Stimulated activated CD4-positive, alpha-beta T cell treated with anti-CD3 and anti-CD28 coated beads, TNF-alpha, amount 100 ng/mL, for 24 hours (primary cell): ENCODE measurements at places on chromosomes 3 and 15.

- DNase-seq, result no peak
Observed at GRCh38 chr3:30848087-30848779, 46.2 kb downstream of the GADL1 start.

DNA sequence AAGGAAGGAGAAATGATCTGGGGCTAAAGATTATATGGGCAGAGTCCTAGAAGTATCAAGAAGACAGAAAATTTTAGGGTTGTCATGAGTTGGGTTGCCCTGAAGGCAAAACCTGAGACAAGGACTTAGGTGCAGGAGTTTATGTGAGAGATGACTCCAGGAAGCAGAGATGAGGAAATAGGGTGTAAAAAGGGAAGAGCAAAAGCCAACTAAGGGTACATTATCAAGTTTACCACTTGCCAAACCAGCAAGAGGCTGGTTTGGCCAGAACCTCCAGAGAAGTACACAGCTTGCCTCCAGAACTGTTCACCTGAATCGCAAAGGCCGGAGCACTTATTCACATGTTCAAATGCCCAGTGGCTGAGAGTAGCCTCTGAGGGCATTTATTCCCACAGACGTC is 116.7 kb downstream of the FHIT start:
- no peak for DNase-seq

DNA sequence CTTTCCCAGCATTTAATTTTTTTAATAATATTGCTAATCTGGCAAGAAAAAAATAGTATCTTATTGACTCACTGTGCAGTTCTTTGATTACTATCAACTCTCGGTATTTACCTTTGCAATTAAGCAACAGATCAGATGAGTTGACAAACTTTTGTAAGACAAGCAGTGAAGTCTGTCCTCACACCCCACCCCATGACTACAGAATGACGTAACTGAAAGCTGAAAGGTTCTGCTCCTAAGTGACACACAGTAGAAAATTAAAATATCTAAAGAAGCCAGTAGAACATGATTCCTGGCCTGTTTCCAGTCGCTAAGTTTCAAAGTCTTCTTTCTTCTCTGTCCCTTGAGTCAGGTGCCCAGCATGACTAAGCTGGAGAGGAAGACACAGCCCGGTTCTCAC is 135.5 kb downstream of the STT3B start:
- no peak for DNase-seq

DNA sequence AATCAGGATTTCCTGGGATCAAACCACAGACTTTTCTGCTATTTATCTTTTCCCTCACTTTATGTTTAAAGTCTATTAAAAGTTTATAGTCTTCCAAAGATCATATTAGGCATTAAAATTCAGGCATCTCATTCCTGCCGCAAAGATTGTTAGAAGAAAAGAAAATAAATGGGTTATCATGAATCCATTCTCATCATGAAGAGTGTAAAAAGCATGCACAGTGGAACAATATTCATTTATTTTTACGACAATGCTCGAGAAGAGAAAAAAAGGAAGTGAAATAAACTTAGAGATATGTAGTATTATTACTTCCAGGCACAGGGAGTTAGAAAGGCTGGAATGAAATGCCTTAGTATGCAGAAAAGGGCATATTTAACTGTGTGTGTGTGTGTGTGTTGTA is 213.7 kb upstream of the PLSCR5 start:
- DNase-seq, result no peak

GRCh38 chr15:93943586-93943985 is 287.8 kb upstream of the MCTP2 start:
- DNase-seq, result no peak

GRCh38 chr3:139421460-139421859 is 32.0 kb upstream of the COPB2 start:
- no peak for DNase-seq

- DNase-seq, result no peak
Observed at GRCh38 chr15:97959724-97960363, 659 bp upstream of the ARRDC4 start.

- no peak for DNase-seq
Observed at GRCh38 chr3:14322001-14322400, 80.4 kb upstream of the SLC6A6 start.

DNA sequence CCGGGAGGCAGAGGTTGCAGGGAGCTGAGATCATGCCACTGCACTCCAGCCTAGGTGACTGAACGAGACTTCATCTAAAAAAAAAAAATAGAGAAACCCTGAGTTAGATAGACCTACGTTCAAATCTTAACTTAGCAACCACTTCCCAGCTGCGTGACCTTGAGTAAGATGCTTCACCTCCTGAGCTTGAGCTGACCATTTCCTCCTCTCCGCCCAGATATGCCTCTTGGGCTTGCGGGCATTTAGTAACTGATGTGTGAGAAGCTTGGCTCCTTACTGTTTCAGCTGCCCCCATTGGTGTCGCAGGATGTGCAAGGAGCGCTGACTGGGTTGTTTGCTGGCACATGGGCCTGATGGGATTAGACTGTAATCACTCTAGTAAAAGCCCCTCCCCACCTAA is 26.9 kb upstream of the ATG7 start:
- DNase-seq, result no peak

- DNase-seq, result no peak
Observed at GRCh38 chr3:195755791-195756676, 35.3 kb downstream of the MUC20 start.

DNA sequence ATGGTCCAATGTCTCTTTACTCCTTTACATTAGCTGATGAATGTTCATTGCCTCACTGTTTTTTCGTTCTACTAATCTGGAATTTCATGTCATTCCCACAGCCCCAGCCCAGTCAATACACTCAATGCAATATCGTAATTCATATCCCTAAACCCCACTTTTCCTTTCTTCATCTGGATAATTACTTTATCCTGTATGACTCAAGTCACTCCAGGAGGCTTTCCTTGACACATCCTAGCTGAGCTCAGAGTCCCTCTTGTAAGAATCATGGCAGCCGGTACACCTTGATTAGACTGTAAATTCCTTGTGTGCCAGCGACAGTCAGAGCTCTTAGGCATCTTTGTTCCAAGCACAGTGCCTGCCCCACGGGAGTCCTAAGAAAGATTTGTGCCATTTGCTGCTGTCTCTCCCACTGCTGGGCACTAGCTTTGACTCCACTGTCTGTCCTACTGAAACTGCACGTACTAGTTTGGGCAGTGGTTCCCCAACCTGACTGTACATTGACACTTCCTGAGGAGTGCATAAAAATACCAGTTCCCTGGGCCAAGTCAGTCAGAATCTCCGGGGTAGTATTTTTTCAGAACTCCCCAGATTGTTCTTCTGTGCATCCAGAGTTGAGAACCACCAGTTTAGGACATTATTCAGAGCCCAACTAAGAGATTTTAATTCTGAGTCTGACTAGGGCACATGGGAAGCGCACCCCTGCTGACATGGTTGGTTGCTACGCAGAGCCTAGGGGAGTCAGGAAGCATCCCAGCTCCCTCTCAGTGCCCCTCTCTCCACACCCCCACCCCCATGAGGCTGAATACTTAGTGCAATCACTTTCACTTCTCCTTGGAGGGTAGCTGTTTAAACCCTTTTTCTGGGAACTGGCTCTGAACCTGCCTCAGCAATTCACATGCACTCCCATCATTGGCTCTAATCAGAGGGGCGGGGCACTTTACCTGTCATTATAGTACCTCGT is 19.5 kb upstream of the C3orf70 start:
- no peak for DNase-seq

GRCh38 chr3:11642431-11643191 is 1.1 kb downstream of the VGLL4 start:
- DNase-seq, result peak; percentile 67

- DNase-seq, result no peak
Observed at GRCh38 chr3:23991683-23992628, 46.9 kb downstream of the NR1D2 start.

DNA sequence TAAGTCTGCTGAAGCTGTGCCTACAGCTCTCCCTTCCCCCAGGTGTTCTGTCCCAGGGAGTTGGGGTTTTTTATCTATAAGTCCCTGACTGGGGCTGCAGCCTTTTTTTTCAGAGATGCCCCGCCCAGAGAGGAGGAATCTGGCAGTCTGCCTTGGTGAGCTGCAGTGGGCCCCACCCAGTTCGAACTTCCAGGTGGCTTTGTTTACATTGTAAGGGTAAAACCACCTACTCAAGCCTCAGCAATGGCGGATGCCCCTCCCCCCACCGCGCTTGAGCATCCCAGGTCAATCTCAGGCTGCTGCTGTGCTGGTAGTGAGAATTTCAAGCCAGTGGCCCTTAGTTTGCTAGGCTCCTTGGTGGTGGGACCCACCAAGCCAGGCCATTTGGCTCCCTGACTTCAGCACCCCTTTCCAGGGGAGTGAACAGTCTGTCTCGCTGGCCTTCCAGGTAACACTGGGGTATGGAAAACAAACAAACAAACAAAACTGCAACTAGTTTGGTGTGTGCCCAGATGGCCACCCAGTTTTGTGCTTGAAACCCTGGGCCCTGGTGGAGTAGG is 189.4 kb downstream of the MFSD1 start:
- DNase-seq, result no peak

DNA sequence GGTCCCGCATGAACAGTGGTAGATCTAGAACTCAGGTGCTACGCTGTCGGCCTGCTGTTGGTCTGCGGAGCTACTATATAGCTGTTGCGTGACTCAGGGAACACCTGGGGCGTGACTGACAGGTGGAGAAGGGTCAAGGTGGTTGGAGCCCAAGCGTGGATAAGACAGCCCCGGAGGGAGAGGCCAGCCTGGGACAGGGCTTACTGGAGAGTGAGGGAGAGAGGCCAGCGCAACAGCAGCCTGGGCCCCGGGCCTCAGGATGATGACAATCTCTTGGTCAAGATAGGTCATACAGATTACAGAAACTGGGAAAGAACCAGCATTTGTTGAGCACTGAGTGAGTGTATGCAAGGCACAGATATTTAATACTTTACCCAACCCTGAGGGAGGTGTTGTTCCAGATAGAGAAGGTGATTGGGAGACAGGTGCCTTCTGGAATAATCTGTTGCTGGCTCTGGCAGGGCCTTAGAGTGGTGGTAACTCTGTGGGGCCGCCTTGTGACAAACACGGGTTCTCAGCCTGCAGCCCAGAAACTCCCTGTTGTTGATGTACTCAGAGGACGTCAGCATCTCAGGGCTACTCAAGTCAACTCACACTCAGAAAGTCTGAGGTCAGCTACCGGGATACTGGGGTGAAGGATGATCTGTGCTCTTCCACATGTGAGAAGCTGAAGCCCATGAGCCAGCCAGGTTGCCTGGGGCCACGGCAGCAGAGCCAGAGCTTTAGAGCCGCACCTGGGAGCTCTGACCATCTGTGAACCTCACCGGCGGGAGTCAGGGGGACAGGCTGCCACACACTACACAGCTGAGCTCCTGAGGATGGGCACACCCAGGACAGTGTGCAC is 265.4 kb upstream of the HES1 start:
- DNase-seq, result no peak

DNA sequence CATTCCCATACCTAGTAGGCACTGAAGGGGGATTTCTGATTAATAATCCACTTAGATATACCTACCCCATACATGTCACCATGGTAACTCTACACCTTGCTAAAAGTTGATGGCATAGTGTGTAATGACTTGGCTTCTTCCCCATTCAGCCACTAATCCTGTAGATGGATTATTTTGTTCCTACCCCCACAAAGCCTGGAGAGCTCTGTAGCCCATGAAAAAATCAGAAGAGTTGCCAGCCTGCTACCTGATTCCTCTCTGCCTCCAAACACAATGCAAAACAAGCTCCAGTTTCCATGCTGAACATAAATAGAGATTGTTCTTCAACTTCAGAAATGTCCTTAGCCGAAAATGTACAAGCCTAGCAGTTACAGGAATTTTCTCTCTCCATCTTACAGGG is 98.9 kb upstream of the PFN2 start:
- no peak for DNase-seq

- no peak for DNase-seq
Observed at GRCh38 chr3:154779571-154779970, 300.5 kb upstream of the MME start.

GRCh38 chr3:100880072-100880471 is 113.1 kb downstream of the ABI3BP start:
- DNase-seq, result no peak
